ENCODE measurements at places on chromosomes 5 and 9.
A peak's percentile ranks its signal among the peaks of the same experiment; 100 is the strongest.

DNA sequence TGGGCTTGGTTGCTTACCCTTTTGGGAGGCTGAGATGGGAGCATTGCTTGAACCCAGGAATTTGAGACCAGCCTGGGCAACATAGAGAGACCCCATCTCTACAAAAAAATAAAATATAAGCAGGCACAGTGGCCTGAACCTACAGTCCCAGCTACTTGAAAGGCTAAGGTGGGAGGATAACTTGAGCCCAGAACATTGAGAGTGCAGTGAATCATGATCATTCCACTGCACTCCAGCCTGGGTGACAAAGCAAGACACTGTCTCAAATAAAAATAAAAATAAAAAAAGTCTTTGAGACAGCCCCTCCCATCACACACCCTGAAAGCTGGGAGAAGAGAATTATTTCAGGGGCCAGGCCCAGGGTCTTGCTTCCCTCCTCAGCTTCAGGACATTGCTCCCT, 251.8 kb downstream of the BRINP1 start:
- no peak for DNase-seq

DNA sequence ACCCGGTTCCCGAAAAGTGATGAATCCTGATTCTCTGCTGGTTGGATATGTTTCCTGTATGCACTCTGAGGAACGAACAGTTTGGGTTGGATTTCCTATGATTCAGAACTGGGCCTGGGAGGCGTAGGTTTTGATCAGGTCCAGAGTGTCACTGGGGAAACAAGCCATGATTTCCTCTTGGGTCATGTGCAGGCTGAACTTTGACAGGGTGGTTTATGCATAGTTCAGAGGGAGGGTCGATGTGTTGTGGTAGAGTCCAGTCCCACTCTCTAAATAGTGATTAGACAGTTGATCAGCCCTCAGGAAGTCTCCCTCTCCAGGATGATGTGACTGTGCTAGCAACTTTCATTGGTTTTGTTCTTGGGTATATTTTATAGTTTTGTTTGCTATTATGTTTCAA, 17.4 kb downstream of the ATG10 start:
- no peak for DNase-seq

DNA sequence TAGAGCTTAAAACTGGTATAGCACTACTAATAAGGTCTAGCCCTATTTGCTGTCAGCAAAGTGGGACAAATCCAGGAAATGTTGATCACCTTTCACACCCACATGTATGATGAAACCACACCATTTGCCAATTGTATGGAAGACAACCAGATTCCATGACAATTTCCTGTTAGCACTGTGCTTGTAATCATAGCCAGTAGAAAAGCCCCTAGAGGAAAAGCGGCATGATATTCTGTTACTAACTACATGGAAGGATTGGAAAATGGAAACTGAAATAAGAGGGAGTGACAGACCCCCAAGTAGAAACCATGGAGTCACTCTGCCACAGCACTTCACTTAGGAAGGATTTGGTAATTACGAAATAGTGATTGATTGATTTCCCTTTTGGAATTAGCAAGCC, 923 bp downstream of the SPATA6L start:
- no peak for DNase-seq

- DNase-seq: no peak
These were observed 20.0 kb upstream of the RUFY1 start for GRCh38 chr5:179530069-179530998.

GRCh38 chr9:15277400-15278090, 29.5 kb downstream of the TTC39B start:
- no peak for DNase-seq

GRCh38 chr5:123500471-123500870, 11.5 kb upstream of the CSNK1G3 start:
- DNase-seq: no peak

DNA sequence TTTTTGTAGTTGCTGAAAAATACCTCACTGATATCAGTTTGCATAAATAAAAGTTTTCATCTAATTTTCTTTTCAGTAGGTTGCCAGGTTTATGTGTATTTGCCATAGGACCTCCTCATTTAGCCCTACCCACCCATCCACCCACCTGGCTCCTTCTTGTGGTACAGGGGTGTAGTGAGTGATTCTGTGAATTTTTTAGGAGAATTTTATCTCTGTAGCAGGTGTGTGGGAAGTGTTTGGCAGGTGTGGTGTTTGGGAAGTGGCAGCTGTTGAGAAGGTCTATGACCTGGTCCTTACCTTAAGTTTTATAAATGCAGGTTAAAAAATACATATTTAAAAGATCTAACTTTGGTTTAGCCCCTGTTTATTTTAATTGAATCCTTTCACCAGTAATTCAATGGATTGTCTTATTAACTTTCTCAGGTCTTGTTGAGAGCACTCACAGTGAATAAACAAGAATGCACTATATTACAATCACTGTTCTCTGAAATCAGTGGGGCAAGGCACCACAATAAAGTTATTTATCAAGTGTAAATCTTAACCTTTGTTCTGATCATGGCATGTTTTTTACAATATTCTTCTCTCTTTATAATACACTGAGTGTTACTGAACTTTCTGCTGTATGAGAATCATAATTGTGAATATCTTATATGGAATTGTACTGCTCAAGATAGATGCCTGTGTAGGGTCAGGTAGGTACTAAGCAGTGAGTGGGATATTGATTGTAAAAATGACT, 189.1 kb downstream of the WDR70 start:
- no peak for DNase-seq

- no peak for DNase-seq
These were observed 1.4 kb downstream of the TMEFF1 start for GRCh38 chr9:100474082-100474923.

GRCh38 chr5:96876292-96876850, at the start of gene ERAP2:
Gene ERAP2, plus strand, starts transcription at chr5:96876500. Its CDS starts 3,186 bp downstream, at chr5:96879686.
- no peak for DNase-seq

DNA sequence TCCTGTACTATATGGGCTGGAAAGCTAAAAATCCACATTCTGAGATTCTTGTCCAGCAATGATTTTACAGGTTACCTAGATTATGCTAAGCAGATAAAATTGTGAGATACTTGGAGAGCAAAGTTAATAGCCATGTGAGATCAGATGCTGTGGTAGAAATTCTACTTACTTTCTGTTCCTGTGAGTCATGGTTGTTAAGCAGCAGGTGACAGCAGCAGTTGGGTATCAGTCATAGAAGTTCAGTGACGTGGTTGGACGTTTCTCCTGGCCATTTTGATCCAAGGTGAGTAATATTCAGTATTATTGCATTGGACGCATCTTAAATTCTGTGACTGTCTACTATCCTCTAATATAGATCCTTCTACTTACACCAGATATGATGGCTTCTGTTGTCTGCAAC, 524.5 kb downstream of the TMEM38B start:
- DNase-seq: no peak

GRCh38 chr5:126741361-126741760, 35.6 kb upstream of the LMNB1 start:
- no peak for DNase-seq

DNA sequence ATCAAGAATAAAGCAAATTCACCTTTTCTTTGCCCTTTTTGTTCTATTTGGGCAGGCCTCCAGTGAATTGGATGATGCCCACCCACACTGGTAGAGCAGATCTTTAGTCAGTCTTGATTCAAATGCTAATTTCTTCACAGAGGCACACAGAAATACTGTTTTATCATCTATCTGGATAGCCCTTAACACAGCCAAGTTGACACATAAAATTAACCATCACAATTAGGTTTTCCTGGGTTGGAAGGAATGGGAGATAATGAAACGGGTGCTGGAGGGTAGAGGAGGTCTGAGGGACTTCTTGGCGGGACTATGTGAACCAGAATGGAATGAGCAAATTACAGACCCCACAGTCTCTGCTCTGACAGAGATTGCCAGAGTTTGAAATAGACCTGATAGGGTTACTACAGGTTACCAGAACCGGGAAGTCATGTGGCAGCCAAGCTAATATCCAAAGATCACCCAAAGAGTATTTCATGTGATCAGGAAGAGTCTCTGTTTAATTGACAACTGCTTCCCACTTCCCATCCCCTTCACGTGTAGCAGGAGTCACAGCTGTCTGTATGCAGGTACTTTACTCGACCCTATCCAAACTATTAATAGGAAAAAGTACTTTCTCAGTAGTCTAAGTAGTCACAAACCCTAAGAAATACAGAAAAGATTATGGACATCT, 20.0 kb upstream of the TMEM161B start:
- DNase-seq: no peak

GRCh38 chr5:38845526-38846378, at the start of gene OSMR:
Gene OSMR, plus strand, starts transcription at chr5:38846012. Its CDS starts 23,033 bp downstream, at chr5:38869045.
- DNase-seq: peak; percentile 91

DNA sequence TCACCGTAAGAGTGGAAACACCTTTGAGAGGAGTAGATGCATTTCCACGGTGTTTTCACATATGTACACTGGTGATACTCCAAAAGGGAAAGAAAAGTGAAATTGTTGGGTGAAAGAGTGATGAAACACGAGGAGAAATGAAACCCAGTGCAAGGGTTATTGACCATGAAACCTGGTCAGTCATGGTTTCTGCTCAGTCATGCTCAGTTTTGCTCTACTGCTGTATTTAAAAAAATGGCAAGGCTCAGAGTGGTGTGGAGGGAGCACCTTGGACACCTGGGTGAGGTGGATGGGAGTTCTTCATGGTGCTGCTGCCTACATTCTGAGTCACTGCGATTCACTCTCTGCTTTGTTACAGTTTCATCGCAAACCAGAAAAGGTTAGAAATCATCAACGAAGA, 32.3 kb downstream of the NTRK2 start:
- DNase-seq: no peak

- no peak for DNase-seq
These were observed 64.2 kb upstream of the FST start for GRCh38 chr5:53416144-53416738.

DNA sequence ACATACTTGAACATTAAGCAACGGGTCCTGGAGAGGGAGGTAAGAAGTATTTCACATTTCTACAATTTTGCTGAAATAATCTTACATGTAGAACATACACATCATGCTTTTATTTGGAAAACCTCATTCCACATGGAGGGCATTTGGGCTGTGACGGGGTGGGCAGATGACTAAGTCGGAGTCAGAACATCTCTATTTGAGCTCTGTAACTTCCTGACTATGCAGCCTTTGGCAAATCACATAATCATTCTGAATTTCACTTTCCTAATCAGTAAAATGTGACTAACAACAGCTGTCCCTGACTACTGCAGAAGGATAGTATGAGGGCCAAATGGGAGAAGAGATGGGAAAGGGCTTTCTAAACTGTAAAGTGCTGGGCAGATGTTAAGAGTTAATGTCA, 17.1 kb upstream of the IL6ST start:
- DNase-seq: no peak

DNA sequence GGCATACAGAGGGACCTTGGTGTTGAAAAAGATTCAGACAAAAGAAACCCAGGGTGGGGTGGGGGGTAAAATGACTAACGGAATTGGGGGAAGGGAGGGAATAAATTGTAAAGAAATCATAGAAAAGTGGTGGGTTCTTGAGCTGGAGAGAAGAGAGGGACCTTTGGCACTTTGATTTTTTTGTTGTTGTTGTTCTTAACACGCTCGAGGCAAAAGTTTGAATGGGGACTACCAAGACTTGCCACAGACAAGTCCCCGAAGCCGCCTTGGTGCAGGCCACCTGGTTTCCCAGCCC, 616 bp downstream of the VCAN start:
- no peak for DNase-seq

GRCh38 chr5:138663009-138663408, 87.8 kb upstream of the HSPA9 start:
- DNase-seq: no peak

DNA sequence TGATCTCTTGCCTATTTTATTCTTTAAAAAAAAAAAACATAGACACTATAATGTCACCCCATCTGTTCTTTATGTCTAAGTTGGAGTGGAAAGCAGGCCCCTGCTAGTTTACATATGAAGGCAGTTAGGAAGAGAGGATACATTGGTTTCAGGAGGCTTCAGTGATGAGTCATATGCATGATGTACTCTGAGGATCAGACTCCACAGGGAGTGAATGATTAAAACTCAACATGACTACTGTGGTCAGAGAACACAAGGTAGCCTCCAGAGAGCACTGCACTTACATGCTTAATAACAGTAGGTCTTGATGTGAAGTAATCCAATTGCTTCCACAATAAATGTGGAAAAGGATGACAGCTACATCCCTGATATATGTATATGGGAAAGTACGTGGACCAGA, 22.7 kb upstream of the FSTL4 start:
- no peak for DNase-seq

DNA sequence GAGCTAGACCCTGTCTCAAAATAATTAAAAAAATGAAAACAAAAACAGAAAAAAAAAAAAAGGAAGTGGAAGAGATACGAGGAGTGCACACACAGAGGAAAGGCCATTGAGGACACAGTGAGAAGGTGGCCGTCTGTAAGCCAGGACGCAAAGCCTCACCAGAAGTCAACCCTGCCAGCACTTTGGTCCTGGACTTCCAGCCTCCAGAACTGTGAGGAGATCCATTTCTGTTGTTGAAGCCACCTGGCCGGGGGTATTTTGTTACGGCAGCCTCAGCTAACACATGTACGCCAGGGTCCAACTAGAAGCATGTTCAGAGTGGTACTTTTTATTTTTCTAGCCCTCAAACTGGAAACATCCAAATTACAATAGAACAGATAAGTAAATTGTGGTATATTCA, 21.8 kb downstream of the SLC35D2 start:
- DNase-seq: no peak

GRCh38 chr5:137563646-137564397, 64.7 kb upstream of the SPOCK1 start:
- DNase-seq: no peak

GRCh38 chr5:144798595-144798994, 627.9 kb downstream of the KCTD16 start:
- DNase-seq: no peak

DNA sequence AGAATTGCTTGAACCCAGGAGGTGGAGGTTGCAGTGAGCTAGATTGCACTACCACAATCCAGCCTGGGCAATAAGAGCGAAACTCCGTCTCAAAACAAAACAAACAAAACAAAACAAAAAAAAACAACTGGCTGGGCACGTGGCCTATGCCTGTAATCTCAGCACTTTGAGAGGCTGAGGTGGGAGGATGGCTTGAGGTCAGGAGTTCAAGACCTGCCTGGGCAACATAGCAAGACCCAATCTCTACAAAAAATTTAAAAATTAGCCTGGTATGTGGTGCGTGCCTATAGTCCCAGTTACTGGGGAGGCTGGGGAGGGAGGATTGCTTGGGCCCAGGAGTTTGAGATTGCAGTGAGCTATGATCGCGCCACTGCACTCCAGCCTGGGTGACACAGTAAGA, 23.3 kb upstream of the WDR5 start:
- DNase-seq: no peak

DNA sequence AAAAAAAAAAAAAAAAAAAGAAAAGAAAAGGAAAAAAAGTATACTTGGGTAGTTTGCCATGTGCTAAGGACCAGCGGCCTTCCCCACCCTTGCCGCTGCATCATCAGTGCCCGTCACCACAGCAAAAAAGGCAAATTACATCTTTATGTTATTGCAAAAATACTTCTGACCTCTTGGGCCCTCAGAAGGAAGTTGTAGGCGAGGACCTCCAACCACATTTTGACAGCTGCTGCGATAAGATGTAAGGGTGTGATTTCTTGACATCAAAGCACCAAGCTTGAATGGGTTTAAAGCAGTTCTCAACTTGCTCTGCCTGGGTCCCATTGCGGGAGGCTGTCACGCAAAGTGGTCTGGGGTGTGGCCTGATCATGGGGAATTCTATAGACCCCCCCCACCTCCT, 39.2 kb downstream of the DMRT1 start:
- DNase-seq: no peak

Measured in 8988T (cell line).